ENCODE measurements at places on chromosomes 11 and 22.

GRCh38 chr22:44869196-44869595, 116.8 kb downstream of the ARHGAP8 start:
- no peak for DNase-seq

GRCh38 chr22:43396934-43397457, 14.8 kb upstream of the MPPED1 start:
- no peak for DNase-seq

- DNase-seq, result no peak
Measured at GRCh38 chr11:111427471-111427912, 48.4 kb upstream of the POU2AF1 start.

DNA sequence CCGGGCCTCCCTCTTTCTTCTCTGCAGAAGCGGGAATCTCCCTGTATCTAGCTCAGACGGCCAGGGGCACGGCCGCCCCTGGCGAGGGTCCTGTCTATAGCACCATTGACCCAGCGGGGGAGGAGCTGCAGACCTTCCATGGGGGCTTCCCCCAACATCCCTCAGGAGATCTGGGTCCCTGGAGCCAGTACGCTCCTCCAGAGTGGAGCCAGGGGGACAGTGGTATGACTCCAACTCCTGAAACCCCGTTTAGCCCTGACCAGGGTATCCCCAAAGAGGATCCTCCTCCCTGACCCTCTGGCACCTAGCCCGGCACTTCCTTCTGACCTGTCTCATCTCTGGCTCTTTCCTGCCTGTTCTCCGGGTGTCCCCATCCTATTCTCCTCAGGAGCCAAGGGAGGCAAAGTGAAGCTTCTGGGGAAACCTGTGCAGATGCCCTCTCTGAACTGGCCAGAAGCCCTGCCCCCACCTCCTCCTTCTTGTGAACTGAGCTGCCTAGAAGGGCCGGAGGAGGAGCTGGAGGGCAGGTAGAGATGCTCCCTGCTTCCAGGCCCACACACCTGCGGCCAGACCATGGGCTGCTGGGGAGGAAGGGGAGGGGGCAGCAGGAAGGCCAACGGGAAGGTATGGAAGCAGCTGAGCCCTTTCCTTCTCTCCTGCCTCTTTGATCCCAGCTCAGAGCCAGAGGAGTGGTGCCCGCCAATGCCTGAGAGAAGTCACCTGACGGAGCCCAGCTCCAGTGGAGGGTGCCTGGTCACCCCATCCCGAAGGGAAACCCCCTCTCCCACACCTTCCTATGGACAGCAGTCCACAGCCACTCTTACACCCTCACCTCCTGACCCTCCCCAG, 12.9 kb downstream of the ROBO3 start:
- DNase-seq, result no peak

DNA sequence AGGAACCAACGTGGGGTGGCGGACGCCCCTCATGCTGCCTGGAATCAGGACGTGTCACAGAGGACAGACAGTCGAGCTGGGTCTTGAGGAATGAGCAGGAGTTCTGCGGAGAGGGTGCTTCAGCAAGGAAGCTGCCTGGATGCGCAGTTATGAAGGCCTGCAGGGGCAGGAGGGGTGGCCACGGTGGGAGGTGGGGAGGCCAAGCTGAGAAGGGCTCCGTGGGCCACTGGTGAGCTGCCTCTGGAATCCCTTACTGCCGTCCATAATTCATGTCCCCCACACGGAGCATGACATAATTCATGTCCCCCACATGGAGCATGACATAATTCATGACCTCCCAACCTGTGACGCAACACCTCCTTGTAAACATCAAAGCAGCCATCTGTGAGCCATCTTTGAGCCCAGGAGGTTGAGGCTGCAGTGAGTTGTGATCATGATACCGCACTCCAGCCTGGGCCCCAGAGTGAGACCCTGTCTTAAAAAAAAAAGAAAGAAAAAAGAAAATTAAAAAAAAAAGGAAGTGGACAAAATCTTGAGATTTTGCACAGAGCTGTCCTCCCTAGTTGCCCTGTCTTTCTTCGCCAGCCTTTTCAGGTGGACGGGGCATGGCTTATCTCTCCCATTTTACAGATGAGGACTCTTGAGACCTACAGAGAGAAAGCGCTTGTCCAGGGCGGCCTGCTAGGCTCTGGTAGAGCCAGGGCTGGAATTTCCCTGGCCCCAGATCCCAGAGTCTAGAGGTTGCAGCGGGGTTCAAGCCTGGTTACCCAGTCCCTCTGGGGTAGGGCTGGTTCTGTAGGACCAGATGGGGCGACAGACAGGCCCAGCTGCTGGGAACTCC, 24.3 kb upstream of the PICK1 start:
- DNase-seq, result no peak

DNA sequence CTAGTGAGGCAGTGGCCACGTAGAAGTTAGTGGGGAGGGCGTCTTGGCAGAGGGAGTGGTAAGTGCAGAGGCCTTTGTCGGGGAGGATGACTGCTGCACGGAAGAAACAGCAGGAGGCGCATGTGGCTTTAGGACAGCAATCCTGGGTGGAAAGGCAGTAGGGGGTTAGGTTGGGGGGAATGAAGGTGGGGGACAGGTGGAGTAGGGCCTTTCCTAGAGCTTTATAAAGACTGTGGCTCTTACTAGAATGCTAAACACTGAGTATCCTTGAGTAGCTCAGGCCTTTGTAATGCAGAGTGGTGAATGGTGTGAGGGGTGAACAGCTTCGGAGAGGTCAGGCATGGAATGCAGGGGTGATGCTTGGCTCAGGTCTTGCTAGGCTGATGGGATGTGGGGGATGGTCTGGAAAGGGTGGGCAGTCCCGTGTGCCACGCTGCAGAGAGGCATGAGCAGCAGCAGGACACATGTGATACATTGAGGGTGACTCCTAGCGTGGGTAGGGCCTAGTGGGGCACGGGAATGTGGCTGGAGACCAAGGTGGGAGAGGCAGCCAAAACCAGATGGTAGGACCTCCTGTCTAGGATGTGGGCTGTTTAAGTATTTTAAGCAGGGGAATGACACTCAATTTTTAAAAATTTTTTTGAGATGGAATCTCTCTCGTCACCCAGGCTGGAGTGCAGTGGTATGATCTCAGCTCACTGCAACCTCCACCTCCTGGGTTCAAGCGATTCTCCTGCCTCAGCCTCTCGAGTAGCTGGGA, 19.2 kb downstream of the AP2A2 start:
- DNase-seq, result no peak

DNA sequence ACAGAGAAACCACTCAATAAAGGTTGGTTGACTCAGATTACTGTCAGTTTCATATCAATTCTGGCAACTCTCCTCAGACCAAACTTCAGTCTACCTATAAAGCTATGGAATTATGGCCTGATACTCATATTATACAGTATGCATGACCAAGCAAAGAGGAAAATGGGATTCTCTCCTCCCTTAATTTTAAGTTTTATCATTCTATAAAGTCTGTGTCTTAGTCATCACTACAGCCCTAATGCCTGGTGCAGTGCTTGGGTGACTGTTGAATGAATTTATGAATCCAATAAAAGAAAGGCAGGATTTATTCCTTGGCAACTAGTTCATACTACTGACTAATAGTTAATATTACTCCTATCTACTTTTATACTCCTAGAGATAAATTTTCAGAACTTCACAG, 37.6 kb upstream of the GRAMD1B start:
- DNase-seq, result no peak

GRCh38 chr22:29766632-29767170, at the start of gene ZMAT5:
ZMAT5 (minus strand) TSS chr22:29767007; CDS start chr22:29748544, 18,463 bp downstream.
- peak; percentile 94 for DNase-seq

- DNase-seq, result no peak
Measured at GRCh38 chr22:45421349-45422055, 8.0 kb downstream of the RIBC2 start.

DNA sequence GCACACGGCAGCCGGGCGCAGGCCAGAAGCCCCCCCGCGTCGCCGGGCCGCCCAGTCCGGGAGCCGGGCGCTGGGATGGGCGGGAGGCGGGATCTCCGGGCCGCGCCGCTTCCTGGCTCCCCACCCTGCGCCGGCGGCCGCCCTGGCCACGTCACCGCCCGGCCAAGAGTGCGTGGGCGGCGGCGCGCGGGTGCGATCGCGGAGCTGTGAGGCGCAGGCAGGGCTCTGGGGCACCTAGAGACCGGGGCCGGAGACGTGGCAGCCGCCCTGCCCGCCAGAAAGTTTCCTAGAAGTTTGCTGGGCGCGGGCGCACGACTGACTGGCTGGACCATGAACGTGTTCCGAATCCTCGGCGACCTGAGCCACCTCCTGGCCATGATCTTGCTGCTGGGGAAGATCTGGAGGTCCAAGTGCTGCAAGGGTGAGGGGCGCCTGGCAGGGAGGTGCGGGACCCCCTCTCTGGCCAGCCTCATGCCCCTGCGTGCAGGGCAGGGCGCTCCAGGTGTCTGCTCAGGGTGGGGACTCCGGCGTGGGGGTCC, at the start of gene KDELR3:
Gene KDELR3, plus strand, starts transcription at position 193 of the 539 bp plus-strand sequence. Its CDS starts 138 bp downstream, at position 331.
- DNase-seq, result peak; percentile 77

DNA sequence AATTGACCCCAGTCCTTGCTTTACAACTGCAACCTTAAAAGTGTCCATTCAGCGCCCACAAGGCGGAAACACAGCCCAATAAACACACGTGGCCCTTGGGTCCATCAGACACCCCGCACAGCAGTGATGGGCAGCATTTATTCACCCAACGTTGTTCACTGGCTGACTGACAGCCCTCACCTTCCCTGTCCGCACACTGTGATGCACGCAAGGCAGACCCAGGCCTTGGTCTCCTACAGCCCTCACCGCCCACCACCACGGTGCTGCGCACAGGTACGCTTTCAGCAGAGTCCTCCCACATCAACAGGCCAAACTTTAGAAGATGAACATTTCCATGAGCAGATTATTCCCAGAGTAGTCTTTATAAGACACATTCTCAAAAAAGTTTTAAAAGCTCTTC, 20.7 kb upstream of the PHLDA2 start:
- DNase-seq, result no peak

DNA sequence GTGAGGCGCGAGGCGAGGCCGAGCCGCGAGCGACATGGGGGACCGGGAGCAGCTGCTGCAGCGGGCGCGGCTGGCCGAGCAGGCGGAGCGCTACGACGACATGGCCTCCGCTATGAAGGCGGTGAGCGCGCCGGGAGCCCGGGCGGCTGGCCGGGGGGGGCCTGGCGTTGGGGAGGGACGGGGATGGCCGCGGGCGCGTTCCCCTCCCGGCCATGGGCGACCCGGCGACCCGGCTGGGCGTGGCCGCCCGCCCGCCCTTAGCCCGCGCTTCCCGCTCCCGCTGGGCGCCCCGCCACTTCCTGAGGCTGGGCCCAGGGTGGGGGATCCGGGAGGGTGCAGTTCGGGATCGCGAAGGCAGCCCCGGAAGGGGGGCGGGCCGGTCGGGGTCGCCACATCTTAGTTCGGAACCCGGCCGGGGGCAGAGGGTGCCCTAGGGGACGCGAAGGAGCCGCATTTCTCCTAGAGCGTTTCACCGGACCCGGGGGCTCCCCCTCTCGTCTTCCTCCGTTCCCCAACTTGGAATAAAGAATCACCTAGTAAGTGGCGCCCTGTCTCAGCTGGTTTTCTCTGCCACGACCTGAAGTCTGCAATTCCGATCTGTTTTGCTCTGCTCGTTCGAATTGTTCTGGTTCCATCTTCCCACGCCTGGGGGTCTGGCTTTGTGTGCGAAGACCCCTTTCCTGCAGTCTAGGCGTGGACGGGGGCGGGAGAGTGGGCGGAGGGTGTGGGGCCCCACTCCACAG, 536 bp downstream of the YWHAH start:
- peak; percentile 59 for DNase-seq

GRCh38 chr11:74185285-74185684, 14.2 kb downstream of the PPME1 start:
- DNase-seq, result no peak

DNA sequence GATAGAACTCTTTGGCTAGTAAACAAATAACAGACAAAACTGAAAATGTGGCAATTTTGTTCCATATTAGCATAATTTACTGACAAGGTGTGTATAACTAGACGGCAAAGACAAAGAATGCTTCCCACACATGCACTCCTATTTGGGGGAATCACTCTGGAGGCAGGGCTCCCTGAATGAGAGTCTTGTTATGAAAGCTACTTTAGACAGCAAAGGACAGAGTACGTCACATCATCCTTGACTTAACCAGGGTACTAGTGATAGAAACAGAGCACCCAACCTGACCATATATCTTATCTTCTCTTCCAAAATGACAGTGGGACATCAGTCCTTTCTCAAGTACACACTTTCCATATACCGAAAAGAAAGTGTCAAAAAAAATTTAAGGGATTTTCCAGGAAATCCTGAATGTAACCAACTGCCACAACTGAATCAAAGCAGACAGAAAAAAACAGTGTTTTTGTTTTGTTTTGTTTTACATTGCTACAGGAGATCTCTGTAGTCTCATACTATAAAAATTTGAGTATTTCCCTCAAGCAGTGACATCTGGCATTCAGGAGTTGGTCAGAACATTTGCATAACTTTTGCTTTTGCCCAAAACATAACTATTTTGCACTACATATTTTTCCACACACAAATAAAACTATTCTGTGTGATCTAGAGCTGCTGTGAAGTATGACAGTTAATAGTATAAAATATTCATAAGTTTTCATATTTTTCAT, 98.9 kb downstream of the ARHGAP20 start:
- no peak for DNase-seq

DNA sequence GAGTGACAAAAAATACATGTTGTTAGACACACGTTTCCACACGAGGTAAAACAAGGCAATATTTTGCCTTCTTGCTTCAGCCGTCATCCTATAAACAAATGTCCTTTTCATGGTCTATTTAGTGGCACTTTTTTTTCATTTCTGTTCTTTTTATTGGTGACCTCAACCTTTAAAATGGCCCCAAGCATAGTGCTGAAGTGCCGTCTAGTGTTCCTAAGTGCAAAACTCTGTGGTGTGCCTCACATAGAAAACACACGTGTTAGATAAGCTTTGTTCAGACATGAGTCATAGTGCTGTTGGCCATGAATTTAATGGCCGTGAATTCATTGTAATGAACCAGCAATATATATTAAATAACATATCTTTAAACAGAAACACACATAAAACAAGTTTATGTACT, 15.6 kb downstream of the OVCH2 start:
- no peak for DNase-seq
